ENCODE measurements at places on chromosomes 6 and 20.

GRCh38 chr6:166487148-166487547 lies 99.3 kb downstream of the RAMACL start:
- DNase-seq, result no peak

- DNase-seq, result peak; percentile 10
Observed at GRCh38 chr6:28742668-28743270, 181.0 kb downstream of the TRIM27 start.

DNA sequence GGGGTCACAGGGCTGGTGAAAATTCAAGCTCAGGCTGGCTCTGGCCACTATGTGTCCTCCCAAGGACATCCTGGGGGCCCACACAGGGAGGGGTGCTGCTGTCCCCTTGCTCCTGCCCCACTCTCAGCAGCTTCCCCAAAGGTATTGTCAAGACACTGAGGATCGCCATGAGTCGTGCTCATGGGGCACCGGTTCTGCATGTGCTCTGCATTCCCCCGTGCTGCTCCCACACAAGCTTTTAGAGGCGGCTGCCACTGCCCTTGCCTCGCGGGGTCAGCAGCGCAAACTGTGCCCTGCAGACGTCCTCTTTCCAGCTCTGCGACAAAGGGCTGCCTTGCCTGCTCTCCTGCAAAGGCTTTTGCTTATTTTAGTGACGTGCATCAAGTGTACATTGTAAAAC lies 179.8 kb downstream of the ERMARD start:
- DNase-seq, result no peak

GRCh38 chr6:151326116-151326825 lies 65.1 kb downstream of the ZBTB2 start:
- no peak for DNase-seq

GRCh38 chr20:47252879-47253307 lies 103.6 kb downstream of the ZMYND8 start:
- no peak for DNase-seq

DNA sequence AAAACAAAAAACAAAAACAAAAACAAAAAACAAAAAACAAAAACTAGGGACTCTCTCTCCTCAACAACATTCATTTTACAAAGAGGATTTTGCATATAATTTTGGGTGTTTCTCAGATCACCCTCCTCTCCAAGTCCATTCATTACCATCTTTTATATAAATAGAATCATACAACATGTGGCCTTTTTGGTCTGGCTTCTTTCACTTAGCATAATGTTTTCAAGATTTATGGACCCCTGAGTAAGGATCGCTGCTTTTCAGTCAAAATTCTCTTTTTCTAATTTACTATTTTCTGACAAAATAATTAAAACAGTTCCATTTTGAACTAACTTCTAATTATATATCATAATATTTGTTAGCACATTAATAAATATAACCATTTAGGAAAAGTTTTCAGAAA lies 94.8 kb downstream of the UBE3D start:
- no peak for DNase-seq

- no peak for DNase-seq
Observed at GRCh38 chr6:168030908-168031307, 33.4 kb downstream of the KIF25 start.

DNA sequence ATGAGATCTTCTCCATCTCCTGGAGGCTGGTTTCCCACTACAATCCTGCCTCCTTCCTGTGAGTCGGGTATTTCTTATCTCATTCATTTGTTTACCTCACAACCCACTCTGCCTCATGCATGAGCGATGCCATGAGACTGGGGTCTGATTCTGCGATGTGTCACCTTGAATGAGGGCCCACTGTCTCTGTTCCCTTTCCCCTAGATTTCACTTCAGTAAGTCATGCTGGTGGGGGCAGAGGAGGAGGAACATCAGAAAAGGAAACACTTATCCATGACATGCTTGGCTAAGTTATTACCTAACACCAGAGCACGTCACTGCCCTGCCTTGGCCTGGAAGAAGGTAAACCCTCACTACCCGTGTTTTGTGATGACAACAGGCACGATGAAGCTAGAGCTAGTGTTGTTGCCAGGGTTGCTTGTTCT lies 337.4 kb upstream of the PRDM1 start:
- DNase-seq, result no peak

- DNase-seq, result no peak
Observed at GRCh38 chr20:58625585-58625984, 25.5 kb upstream of the STX16 start.

DNA sequence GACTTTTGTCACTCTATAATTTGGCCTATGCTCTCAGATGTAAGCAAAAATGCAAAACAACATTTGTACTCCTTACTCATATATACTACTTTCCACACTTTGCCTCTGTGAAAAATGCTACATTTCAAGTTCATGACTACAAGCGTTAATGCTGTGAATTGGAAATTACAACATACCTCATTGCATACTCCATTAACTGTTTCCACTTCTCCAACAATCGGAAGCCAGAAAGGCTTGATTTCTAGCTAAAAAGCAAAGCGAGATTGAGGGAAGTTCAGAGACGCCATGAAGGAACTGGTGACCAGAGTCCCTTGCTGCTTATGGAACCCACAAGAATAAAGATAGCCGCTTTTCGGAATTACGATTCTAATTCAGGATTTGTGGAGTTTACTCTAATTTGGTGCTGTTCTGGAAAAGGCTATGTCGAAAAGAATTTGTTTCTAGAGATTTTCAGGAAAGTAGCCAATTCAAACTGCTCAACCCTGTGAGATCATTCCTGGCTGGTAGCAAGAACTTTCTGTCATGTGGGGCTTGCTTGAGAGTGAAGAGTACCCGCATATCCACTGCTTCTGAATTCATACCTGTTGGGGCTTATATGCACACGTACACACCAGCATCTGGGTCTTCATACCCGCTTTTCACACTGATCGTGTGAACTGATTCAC lies 98.0 kb upstream of the CITED2 start:
- no peak for DNase-seq

- peak; percentile 5 for DNase-seq
Observed at GRCh38 chr6:26420688-26421171, 18.7 kb downstream of the BTN3A1 start.

GRCh38 chr6:39389484-39389767 lies 66.9 kb upstream of the KCNK16 start:
- DNase-seq, result no peak

DNA sequence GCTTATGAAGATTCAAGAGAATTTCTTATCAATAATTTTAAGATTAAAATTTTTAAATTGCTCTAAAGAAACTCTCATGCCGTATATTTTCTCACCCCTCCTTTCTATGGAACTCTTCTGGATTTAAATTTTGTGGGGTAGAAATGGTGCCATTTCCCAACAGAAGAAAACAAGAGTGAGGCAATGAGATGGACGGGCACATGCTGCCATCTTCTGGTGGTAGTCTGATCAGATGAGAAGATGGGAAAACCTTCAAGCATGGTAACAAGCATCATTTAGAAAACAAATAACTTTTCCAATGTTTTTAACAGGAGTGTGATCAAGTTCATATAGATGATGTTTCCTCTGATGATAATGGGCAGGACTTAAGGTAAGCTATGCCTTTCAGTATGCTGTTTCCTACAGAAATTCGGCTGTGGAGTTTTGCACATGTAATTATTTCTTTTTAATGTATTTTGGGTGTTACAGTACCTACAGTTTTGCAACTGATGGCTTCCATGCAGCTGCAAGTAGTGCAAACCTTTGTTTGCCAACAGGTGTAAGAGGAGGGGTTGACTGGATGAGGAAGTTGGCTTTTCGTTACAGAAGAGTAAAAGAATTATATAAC lies 271.4 kb downstream of the EYA4 start:
- DNase-seq, result no peak

DNA sequence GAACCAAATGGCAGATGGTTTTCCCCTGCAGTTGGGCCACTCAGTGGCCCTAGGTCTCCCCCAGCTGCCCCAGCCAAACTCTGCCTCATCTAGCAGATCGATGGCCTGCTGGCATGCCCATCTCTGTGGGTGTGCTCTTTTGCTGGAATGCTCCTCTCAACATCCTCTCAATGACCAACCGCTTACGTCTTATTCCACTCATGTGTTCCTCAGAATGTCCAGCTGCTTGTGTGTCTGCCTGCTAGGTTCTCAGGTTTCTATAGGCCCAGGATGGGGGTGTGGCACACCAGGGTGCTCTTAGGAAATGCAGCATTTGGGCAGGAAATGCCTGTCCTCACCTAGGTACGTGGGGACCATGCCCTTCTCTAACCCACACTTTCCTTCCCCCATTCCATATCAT lies 509.9 kb upstream of the SYNCRIP start:
- DNase-seq, result no peak

DNA sequence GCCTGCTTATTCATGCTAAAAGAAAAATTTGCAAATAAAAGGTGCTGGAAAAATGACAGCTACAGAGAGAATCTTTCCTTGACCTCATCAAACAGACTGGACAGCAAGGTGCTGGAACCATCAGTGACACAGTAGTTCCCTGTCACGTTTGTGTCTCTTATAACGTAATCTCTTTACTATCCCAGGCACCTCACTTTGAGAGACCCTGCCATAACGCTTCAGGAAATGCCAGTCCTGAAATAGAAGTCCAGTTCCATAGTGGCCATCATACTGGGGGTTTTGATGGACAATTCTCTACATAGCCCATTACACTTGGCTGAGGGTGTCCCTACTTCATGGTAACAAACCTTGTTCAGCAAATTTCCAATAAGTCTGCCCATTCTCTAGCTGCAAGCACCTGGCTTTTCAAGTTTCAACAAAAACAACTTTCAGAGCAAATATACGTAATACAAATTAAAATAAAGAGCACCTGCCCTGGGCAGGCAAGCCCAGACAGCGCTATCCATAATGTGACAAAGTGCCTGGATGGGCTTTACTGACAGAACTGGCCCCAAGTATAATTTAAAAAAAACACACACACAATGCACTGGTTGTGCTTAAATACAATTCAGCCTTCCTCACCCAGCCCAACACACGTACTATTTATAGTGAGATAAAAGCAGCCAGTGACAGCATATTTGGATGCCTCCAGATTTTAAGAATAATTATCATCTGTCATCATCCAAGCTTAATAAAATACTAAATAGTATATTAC lies 38.7 kb downstream of the CNKSR3 start:
- DNase-seq, result no peak

- no peak for DNase-seq
Observed at GRCh38 chr6:151197556-151197955, 42.2 kb upstream of the AKAP12 start.

GRCh38 chr20:4819901-4820300 lies 98.2 kb downstream of the PRND start:
- DNase-seq, result no peak

DNA sequence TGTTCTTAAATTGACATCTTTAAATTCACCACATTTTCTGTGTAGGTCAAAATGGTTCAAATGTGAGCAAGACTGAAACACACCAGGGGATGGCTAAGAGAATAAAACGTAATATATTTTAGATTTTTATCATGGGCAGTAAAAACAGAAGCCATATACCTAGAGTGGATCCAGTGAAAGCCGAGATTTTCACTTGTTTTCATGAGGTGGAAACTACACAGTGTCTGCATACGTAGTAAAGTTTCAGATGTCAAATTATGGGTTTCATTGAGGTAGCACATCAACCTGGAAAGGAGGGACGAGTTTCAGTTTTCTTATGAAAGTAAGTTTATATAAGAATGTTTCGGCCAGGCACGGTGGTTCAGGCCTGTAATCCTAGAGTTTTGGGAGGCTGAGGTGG lies 25.9 kb downstream of the METTL24 start:
- DNase-seq, result peak; percentile 7

GRCh38 chr6:47479140-47479508 lies 1.5 kb downstream of the CD2AP start:
- peak; percentile 13 for DNase-seq

- DNase-seq, result no peak
Observed at GRCh38 chr20:13718171-13718570, 66.5 kb downstream of the ESF1 start.

DNA sequence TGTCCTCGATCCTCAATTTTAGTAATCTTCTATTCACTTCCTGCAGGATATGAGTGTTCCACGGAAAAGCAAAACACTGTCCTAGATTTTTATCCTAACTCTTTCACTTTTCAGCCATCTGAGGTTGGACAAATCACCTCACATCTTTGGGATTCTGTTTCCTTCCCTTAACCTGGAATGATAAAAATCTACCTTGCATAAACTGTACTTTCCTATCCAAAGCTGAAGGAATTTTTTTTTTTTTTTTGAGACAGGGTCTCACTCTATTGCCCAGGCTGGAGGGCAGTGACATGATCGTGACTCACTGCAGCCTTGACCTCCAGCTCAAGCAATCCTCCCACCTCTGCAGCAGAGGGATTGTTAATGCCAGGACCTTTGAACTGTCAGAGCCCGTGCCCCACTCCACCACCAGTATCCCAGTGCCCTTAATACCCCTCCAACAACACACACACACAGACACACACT lies 20.5 kb downstream of the CAPN11 start:
- DNase-seq, result no peak

- DNase-seq, result no peak
Observed at GRCh38 chr20:1761116-1761515, 103.5 kb upstream of the SIRPG start.

- no peak for DNase-seq
Observed at GRCh38 chr6:114155763-114156162, 184.8 kb upstream of the HDAC2 start.

GRCh38 chr20:17709361-17710293 lies 9.9 kb downstream of the BANF2 start:
- DNase-seq, result no peak

DNA sequence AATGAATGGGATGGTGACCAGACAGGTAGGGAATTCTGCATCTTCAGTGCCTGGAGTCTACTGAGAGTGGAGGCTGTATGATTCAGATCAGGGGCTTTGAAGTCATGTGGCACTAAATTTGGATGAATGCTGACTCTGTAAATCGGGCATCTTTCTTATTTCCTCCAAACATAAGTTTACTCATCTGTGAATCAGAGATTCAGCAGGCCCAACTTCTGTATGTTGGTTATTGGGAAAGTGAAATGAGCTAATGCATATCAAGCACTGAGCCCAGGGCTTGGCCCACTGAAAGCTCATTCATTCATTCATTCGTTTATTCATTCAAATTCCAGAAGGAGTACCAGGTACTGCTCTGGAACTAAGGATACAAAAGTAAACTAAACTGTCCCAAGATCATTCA lies 192.3 kb upstream of the RIN2 start:
- no peak for DNase-seq

- DNase-seq, result no peak
Observed at GRCh38 chr6:40672087-40672486, 84.9 kb upstream of the LRFN2 start.

DNA sequence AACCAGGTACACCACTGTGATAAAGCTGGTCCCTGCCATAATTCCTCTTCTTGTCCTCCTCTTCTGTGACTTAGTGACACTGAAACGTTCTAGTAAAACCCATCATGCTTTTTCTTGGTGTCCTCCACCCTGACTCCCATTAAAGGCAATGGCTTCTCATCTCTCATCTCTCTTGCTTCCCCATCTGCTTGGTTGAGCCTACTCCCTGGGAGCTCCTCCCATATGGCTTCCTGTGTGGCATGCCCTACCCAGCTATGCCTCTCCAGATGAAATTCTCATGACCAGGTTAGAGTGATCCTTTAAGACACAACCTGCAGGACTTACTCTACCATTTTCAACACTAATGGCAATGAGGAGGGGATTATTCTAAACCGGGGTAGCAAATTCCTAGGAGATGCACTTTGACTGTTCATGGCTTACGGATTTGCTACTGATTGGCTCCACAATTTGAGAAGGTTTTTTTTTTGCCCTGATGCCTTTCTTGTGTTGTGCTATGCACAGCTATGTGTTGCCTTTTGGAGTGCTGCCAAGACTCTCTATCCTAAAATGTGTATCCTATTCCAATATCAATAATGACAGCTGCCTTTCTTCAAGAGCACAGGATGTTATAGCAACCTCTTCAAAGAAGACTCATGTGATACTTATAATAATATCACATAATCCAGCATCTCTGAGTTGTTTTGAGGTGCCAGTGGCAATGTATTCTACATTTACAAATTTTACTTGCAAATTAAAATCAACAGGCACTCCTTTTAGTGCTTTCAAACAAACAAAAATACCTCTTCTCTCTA lies 6.1 kb downstream of the SIRPG start:
- no peak for DNase-seq
